ENCODE measurements at places on chromosomes 3 and 15. TPM values are rescaled to one million over a fixed set of nuclear protein-coding genes. Genes with fewer than 3 reads are reported as not detected.

The ERICH6 gene
- total RNA-seq, result not detected

DNA sequence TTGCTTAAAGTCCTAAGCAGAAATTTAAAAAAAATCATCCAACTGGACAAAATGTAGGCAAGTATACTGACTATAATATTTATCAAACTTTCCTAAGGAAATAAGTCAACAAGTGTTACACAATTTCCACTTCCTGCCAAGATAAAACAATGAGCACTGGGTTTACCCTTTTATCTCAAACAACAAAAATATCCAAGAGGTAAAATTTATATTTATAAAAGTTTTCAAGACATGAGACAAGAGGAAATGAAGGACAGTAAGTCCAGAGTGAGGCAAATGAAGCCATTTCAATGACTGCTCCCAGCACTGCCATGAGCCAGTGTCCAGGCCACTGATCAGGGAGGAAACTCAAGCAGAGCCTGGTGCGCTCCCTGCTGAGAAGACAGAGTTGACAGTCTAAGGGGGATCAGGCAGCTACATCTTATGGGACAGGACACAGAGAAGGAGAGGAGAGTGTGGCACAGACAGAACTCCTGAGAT, 439.4 kb downstream of the RAP2B start:
- peak; percentile 85 for DNase-seq

The IMPG2 gene
- 0.54 TPM for total RNA-seq

The CFAP100 gene
- 10.4 TPM for total RNA-seq

DNA sequence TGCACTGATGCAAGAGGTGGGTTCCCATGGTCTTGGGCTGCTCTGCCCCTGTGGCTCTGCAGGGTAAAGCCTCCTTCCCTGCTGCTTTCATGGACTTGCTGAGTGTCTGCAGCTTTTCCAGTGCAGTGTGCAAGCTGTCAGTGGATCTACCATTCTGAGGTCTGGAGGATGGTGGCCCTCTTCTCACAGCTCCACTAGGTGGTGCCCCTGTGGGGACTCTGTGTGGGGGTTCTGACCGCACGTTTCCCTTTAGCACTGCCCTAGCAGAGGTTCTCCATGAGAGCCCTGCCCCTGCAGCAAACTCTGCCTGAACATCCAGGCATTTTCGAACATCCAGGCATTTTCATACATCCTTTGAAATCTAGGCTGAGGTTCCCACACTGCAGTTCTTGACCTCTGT, 329.8 kb upstream of the NAALADL2 start:
- no peak for DNase-seq

The SCN5A gene
- total RNA-seq, result 0.68 TPM

- no peak for DNase-seq
Observed at GRCh38 chr15:64697911-64698369, 77.4 kb downstream of the RBPMS2 start.

DNA sequence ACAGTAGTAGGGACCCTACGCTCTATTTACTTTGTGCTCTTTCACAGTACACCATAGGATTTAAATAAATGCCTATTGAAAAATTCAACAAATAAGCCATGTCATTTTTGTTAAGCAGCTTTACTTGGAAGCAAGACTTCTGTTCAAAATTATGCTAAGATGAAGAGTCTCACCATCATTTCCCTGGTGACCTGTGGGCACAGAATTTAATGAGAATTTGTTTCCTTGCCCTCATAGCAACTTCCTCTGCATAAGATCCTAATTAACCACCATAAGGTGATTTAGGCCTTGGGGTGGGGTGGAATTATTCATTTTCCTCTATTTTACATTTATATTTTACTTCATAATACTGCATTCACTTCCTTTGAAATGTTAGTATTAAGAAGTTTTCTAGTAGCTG, 70.5 kb downstream of the CHL1 start:
- no peak for DNase-seq

The EPHA6 gene
- 0.31 TPM for total RNA-seq

The COL6A5 gene
- total RNA-seq, result 9.4 TPM

The GP5 gene
- total RNA-seq, result 0.49 TPM

DNA sequence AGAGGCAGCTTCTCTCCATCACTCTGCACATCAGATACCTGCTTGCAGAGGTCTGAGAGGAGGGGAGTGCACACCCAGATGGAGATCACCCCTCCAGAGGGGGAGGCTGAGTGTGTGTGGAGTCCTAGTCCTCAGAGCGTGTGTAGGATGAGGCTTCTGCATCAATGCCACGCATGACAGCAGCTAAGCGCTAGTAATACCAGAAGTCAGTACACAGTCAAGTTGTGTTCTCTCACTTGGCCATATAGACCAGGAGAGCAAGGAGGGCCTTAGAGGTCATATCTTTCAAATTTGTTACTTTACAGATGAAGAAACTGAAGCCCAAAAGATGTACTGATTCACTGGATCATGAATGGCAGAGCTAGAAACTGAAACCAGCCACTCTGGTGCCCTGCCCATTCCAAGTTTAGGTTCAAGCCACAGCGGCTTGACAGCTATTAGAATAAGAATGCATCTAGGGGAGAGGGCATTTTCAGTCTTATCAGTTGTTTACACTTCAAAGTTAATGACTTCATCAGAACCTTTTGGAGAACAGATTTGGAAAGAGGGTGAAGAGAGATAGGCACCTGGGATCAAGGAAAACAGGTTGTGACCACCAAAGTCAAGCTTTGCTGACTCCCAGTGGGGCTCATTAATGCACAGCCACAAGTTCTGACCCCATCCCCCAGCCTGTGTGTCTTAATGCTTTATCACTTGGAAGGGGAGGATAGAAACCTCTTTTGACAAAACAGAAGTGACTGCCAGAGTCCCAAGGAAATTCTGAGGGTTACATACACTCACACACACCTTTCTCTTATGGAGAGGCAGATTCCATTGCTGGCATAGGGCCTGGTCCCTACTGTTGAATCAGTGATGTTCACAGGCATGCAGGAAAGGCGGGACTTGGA, 310.3 kb downstream of the CHST2 start:
- no peak for DNase-seq

The KLHL40 gene
- total RNA-seq, result not detected

DNA sequence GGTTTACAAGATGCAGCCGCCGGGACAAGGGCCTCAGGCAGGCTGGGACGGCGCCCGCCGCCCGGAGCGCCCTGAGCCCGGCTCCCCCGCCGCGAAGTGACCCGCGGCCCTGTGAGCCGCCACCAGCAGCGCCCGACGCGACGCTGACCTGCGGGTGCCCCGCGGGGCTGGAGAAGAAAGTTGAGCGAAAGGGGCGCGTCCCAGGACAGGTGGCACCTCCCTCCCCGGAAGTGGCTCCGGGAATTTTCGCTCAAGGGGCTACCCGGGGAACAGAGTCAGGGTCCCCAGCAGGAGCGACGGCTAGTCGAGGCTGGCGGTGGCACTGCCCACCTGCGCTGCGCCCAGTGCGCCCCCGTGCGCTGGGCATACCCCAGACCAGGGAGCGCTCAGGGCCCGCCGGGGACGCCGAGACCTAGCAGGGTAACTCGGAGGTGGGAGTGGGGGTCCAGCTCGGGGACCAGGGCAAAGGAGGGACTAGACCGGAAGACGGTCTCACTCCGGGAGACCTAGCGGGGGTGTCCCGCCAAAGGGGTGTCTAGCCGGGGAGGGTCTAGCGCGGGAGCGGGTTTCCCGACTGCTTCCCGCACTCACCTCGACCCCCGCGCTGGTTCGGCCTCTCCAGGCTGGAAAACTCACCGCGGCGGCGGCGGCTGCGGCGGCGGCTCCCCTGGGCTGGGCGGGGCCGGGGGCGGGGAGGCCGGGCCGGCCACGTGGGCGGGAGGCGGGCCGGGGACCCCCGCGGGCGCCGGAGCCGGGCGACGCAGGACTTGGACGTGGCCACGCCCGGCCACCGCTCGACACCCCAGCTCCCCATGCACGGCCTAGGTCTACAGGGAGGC, 18.4 kb downstream of the SPATA12 start:
- DNase-seq, result peak; percentile 71
